Kidney (tissue), 22 donors: ENCODE measurements at places on chromosomes 12 and 14.
A peak's percentile ranks its signal among the peaks of the same experiment; 100 is the strongest.

DNA sequence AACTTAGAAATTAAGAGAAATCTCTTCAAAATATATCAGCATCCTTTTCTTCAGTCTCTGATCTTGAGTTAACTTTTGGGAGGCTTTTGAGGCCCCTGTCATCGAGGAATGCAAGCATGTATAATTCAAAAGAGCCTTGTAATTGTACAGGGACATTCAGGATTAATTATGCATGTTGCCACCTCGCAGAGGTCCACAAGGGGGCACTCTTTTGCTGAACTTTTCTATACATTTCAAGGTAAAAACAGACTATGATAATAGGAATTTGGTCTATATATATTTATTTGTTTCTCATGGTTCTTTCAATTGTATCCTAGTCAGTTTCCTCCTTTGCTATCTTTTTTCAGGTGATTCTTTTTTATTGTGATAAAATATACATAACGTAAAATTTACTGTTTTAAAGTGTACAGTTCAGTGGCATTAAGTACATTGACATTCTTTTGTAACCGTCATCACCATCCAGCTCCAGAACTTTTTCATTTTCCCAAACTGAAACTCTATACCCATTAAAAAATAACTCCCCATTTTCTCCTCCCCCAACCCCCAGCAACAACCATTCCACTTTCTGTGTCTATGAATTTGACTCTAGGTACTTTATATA is 47.0 kb upstream of the SLC2A13 start:
- DNase-seq, result peak; percentile 54

DNA sequence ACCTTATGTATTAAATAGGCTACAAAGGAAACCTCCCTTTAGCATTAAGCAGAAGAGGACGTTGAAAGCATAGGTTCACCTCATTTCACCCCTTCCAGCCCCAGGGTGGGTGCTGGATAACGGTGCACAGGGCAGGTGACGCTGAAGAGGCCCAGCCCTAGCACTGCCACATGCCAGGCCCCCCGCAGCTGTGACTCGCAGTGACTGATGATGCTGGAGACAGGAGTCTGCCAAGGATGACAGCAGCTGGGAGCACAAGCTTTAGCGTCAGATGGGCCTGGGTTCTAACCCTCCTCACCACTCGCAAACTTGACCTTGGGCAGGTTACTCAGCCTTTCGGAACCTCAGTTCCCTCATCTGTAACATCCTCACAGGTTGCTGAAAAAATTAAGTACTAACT is 76.7 kb downstream of the TBK1 start:
- DNase-seq, result no peak

DNA sequence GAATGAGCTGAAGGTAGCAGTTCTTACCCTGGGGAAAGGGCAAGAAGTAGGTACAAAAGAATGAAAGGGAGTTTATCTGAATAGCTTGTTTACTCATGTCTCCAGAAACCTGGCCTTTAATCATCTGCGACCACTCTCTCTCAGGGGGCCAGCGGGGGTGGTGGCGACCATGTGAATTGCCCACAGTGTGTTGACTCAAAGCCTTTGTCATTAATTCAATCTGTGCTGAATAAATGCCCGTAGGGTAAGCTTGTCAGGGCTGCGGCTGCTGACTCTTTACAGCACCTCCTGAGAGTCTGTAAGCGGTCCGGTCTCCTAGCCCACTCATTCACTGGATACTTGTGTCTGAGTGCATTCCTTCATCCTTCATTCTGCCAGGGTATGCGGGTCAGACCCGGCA is 874.4 kb downstream of the SLC6A15 start:
- no peak for DNase-seq

DNA sequence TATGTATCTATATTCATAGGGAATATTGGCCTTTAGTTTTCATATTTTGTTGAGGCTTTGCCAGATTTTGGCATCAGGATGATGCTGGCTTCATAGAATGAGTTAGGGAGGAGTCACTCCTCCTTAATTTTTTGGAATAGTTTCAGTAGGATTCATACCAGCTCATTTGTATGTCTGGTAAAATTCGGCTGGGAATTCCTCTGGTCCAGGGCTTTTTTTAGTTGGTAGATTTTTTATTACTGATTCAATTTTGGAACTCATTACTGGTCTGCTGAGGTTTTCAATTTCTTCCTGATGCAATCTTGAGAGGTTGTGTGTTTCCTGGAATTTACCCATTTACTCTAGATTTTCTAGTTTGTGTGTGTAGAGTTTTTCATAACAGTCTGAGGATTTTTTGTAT is 175.2 kb downstream of the EPS8 start:
- DNase-seq, result no peak
